ENCODE measurements at places on chromosomes 13 and 19.

DNA sequence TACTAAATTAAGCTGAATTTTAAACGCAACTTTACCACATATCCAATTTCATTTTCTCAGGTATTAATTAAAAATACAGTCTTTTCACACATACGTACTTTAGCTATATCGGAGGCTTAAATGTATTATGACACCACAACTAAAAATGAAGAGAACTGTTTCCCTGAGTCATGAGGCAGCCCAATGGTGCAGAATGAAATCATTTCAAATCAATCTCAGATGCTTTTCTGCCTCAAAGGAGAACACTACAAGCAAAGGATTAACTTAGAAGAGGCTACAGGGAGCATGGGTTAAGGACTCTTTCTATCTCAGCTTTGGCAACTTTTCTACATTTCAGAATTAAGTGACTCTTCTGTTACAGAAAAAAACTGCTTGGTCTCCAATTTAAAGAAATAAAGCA lies 516.3 kb upstream of the HTR2A start:
- no peak for DNase-seq

GRCh38 chr19:294946-295686 lies 3.9 kb upstream of the PLPP2 start:
- no peak for DNase-seq

DNA sequence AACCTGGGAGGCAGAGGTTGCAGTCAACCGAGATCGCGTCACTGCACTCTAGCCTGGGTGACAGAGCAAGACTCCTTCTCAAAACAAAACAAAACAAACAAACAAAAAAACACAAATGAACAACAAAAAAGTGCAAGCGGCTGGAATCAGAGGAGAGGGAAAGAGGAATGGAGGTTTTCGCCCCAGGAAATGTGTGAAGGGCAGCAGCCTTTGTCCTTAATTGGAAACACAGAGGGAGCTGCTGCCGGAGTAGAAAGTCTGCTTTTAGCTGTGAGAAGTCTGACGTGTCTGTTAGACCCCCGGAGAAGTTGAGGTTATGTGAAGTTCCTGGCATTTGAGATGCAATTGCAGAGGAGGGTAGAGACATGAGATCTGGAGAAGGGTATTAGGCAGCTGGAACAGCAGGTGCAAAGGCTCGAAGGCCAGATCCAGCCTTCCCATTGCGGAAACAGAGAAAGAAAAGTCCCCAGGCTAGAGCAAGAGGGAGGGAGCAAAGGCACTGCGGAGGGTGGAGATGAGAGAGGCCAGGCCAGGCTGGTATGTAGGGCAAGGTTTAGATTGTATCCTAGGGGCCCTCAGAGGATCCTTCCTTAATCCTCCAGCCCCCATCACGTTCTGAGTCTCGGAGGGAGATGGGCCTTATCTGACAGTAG lies 473 bp downstream of the TMIGD2 start:
- no peak for DNase-seq

GRCh38 chr13:85825454-85825853 lies 26.2 kb upstream of the SLITRK6 start:
- DNase-seq = no peak

DNA sequence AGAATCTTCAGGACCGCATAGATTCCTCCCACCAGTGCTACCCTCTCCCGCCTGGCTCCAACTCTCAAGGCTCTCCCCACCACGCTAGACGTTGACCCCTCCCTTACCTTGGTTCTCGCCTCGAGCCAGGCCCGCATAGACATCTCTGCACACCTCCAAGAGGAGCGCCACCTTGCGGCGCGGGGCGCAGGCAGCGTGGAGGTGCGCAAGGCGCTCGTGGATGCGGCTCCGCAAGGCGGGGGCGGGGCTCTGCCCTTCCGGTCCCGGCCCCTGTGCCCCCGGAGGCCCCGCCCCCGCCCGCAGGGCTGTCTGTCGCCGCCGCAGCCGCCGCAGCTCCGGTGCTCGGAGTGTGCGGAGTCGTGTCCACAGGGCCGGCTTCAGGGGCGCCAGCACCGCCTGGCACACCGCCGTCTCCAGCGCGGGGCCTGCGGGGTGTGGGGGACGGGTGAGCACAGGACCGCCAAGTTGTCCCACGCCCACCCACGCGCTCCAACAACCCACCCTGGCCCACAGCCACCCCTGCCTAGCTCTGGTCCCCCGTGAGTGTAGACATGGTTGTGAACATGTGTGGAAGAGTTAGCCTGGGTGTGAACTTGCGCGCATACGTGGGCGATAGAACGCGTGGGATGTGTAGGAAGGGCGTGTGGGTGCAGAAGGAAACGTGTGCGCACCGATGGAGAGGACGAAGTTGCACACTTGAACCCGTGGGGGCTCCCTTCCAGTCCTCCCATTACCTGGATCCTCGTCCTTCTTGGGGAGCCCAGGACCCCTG lies 8.1 kb downstream of the RINL start:
- peak; percentile 55 for DNase-seq

GRCh38 chr19:49807058-49807903 lies 5.8 kb downstream of the FUZ start:
- DNase-seq = no peak

DNA sequence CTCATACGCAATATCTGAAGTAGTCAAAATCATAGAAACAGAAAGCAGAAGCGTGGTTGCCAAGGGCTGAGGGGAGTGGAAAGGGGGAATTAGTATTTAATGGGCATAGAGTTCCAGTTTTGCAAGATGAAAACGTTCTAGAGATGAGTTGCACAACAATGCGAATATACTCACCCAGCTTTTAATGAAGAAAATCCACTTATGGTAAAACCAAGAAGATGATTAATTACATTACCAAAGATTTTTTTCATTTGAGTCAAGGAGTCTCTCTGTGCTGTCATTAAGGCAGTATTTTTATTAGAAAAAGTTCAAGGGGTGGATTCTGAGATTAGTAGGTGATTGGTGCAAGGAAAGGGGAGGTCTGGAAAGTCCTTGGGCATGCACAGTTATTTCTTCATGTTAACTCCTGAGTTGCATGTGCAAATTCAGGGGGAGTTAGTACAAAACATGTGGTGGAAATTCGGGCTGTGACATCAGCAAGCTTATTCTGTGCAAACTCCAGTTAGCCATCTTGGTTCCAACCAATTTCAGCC lies 6.9 kb upstream of the CBY2 start:
- no peak for DNase-seq

DNA sequence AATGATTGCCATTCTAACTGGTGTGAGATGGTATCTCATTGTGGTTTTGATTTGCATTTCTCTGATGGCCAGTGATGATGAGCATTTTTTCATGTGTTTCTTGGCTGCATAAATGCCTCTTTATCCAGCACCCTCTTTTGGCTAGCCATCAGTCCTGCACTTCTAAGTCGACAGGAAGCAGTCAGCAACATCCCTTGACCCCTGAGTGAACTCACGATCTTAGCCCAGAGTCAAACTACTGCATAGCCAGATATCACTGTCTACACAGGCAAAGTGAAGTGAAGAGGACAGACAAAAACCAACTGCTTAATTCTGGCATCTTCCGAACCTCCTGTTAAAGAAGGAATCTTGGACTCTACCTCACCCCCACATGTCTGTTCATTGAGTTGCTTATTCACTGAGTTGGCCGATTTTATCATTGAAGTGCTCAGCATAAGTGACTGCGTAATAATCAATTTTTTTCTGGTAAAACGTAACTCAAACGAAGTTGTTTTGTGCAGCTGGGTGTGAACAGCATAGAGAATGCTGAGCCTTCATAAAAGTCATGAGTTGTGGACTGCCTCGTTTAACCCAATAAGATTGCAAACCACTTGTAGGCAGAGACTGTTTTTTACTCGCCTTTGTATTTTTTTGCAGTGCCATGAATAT lies 304.2 kb downstream of the COG6 start:
- no peak for DNase-seq

GRCh38 chr13:47250146-47250545 lies 353.3 kb upstream of the HTR2A start:
- no peak for DNase-seq

DNA sequence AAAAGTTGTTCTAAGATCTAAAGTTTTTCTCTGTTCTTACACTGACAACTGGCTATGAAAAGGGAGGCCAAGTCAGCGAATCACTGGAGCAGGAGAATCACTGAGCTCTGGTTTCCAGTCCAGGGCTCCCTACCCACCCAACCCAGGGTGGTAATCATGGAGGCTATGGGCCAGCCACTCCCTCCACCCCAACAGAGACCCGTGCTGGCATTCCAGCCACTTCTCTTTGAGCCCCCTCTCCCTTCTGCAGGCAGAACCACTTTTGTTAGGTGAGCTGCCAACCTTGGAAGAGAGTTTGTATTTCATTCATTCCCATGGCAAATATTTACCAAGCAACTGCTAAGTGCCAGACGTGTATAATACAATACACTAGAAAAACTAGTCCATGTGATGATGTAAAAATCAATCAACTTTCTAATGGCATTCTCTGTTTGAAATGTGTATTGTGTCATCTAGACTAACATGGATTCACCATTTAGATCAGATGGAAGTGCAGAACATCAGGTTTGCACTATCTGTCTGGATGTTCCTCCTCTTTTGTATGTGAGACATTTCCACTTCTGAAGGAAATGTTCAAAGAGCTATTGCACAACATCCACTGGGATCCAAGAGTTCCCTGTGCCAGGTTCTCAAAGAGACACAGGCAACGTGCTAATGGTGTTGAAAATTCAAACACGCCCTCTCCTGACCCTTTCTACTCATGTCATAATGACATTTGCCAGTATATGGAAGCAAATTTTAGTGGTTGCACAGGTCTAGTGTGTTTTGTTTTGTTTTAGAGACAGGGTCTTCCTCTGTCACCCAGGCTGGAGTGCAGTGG lies 5.3 kb downstream of the MLNR start:
- DNase-seq = no peak

DNA sequence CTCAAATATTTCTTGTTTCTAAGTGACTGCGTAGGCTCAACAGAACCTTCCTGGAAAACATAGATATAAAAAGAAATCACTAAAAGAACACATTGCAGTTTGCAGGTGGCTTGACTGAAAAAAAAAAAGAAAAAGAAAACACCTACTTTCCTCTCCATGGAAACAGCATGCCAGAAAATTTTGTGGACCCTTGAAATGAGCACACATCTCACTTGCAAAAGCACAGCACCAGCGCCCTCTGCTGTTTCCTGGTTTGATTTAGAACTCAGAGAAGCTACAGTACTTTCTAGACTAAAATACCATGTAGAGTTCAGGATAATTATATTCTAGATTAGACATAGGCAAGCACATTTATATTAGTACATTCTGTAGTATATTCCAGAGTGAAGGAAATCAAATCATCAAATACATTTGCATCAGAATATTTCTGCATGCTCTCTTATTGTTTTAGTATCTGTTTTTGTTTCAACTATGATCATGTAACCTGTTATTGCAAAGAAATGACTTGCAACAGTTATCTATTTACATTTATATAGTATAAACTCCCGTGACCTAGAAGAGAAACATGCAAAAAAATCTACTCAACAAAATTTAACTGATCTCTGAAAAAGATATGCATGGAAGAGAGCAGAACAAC lies 22.3 kb upstream of the XPO4 start:
- peak; percentile 65 for DNase-seq

- DNase-seq = peak; percentile 28
Measured at GRCh38 chr13:107373551-107373950, 805.6 kb upstream of the ARGLU1 start.

DNA sequence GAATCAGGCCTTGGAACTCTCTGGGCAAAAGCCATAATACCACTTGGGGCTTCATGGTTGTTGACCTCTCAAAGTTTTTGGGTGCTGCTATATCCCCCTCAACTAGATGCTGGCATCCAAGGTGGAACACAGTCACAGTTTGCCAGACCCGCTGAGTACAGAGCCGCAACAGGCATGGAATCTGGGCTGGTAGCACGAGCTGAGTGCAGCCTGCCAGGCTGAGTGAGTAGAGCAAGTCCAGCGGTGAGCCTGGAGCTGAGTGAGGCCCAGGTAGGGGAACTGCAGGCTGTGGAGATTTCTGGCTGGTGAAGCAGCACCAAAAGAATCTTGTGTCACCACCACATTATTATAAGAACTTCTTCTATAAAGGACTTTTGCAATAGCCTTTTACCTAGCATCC lies 192.6 kb downstream of the PCDH17 start:
- no peak for DNase-seq

DNA sequence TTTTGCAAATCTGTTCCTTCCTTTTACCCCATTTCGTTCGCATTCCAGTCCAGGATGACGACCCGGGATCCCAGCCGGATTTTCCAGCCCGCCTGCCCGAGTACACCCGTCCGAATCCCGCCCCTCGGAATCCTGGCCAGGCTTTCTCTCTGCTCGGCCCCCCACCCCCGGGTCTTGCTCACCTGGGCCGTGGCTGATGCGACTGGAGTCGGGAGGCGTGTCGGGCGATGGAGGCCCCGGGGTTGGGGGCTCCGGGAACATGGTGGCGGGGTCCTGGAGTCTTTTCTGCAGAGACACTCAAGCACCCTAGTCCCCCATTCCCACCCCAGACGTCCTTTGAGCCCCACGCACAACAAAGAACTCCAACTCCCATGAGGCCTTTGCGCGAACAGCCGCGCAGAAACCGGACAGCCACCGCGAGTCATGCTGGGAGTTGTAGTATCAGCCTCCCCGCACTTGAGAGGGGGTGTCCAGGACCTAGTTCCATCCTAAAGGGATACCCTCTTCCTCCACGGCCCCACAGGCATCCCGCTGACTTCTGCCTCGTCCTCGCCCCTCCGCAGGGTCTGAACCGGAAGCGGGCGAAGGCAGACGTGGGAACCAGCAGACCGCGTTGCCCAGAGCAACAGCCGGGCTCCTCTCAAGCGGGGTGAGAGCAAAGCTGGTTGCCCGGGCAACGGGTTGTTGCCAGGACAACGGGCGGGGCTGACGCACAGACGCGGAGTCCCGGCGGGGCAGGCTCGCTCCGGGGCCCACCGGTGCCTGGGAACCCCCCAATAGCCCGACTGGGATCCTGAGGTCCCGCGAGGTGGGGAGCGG lies 1.1 kb downstream of the SYT5 start:
- peak; percentile 59 for DNase-seq

DNA sequence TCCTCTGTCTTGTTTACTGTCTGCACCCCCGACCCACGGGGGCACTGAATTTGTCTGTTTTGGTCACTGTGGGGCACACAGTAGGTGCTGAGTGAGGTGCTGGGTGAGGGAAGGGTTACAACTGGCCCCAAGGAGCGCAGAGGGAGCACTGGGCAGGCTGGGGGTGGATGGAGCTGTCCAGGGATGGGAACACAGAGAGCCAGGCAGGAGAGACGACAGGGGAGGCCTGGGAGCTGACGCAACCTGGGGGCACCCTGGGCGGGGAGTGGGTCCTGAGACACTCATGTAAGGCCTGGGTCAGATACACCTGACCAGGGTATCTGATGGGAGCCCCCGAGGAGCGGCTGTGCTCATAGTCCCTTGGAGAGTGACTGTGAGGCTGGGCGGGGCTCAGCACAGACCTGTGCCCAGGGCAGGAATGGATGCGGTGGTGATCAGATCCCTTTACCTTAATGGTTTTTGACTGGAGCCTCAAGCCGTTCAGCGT lies 24.8 kb downstream of the ELAVL1 start:
- no peak for DNase-seq

- no peak for DNase-seq
Measured at GRCh38 chr13:78592584-78592983, 10.8 kb downstream of the POU4F1 start.

GRCh38 chr13:99042521-99043250 lies 64.8 kb upstream of the DOCK9 start:
- no peak for DNase-seq

- no peak for DNase-seq
Measured at GRCh38 chr13:111949311-111949710, 117.6 kb upstream of the SOX1 start.
